Stimulated activated CD8-positive, alpha-beta memory T cell treated with anti-CD3 and anti-CD28 coated beads, Interleukin-2, amount 100 ng/mL, for 1 hour (primary cell): ENCODE measurements at places on chromosomes 2 and 18.

GRCh38 chr2:196435189-196435588 is 204.3 kb upstream of the CCDC150 start:
- DNase-seq: no peak

DNA sequence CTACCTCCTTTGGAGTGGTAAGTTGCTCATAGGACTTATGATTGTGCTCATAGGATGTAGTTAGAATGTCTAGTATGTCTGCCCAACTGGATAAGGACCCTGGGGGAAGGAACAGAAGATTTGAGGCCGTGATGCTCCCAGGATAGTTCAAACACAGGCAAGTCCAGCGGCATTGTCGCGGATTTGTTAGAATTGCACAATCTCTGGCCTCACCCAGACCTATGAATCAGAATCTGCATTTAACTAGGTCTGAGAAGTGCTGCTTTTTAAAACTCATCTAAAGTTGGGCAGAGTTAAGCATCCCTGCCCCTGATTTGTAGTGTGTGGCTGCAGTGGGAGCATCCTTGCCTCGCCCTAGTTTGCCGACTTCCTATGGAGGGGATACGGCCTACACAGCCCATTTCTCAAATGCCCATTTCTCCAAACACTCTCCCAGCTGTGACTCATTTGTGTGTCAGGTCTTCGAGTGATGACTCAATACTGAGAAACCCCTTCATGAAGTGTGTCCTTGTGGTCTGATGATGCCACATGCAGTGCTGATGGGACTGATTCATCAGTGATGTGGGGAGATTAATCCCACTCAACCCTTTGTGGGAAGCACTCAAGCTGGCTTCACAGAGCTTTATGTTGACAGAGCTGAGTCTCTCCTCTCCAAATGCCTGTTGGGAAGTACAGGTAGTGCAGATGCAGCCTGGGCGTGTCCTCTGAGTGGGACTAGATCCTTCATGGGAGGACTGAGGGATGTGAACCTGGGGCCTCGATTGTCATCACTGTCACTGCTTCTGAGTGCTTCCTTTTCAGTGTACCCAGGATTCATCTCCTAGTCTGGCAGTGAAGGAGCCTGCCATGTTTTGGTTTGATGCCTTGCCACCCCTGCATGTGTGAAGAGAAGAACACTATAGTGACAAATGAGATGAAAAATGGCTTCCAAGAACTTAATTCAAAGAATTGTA is 18.7 kb downstream of the SMIM21 start:
- DNase-seq: no peak

DNA sequence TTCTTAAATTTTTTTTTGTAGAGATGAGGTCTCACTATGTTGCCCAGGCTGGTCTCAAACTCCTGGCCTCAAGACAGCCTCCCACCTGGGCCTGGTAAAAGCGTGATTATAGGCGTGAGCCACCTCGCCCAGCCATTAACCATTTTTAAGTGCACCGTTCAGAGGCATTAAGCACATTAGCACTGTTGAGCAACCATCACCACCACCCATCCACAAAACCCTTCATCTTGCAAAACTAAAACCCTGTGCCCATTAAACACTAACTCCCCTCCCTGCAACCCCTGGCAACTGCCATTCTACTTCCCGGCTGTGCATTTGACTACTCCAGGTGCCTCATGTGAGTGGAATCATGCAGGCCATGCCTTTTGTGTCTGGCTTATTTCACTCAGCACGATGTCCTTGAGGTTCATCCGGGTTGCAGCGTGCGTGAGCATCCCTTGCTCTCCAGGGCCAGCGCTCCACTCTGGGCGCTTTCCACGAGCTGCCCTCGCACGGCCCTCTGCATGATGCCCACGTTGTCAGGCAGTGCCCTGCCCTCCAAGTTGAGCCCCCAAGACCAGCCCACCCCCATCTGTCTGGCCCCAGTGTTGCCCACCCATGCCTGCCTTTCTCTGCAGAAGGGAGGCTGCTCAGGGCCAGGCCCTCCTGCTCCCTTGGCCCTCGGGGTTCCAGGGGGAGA is 63.0 kb upstream of the GLI2 start:
- no peak for DNase-seq

GRCh38 chr2:39160982-39161381 is 40.1 kb upstream of the SOS1 start:
- no peak for DNase-seq
